ENCODE measurements at places on chromosomes 6 and 20.
A peak's percentile ranks its signal among the peaks of the same experiment; 100 is the strongest.

GRCh38 chr20:32192698-32193097 lies 14.8 kb downstream of the PLAGL2 start:
- no peak for DNase-seq

- no peak for DNase-seq
These were observed 39.7 kb downstream of the AGPAT4 start for GRCh38 chr6:161233986-161234661.

DNA sequence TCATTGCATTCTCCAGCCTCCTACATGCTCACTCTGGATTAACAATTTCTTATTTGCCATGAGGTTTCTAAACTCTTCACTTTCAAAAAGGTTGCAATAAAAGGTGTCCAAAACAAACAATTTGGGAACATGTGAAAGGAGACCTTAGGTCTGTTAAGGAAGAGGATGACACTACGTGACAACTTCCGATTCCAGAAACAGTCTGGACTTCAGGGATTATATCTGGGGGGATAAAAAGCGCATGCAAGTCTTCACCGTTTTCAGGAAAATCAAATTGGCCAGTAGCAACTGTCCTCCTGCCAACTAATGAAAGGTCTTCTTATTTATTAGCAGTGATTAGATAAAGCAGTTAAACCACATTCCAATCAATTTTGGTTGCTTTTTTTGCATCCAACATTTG lies 1.8 kb downstream of the ZDHHC14 start:
- no peak for DNase-seq

GRCh38 chr6:18360188-18360587 lies 27.0 kb upstream of the RNF144B start:
- no peak for DNase-seq

- peak; percentile 64 for DNase-seq
These were observed 86.0 kb downstream of the MYB start for GRCh38 chr6:135267085-135267484.

GRCh38 chr6:5813625-5814027 lies 193.1 kb downstream of the NRN1 start:
- no peak for DNase-seq

GRCh38 chr6:125507987-125508655 lies 206.4 kb upstream of the HDDC2 start:
- DNase-seq: peak; percentile 80

- DNase-seq: no peak
These were observed 149.7 kb upstream of the GGTLC1 start for GRCh38 chr20:24138196-24138857.

GRCh38 chr6:144008120-144008811 lies at the start of gene PLAGL1:
PLAGL1 (minus strand) TSS chr6:144008259; CDS start chr6:143948136, 60,123 bp downstream.
- no peak for DNase-seq

- no peak for DNase-seq
These were observed 35.3 kb downstream of the DLGAP4 start for GRCh38 chr20:36341331-36342020.

- DNase-seq: no peak
These were observed 25.6 kb downstream of the HLA-G start for GRCh38 chr6:29853245-29853644.

- DNase-seq: no peak
These were observed 11.7 kb upstream of the MAPK13 start for GRCh38 chr6:36118550-36119107.

- no peak for DNase-seq
These were observed 213.9 kb downstream of the SOX4 start for GRCh38 chr6:21807299-21808044.

GRCh38 chr20:46438156-46438750 lies 31.8 kb upstream of the ELMO2 start:
- peak; percentile 43 for DNase-seq

DNA sequence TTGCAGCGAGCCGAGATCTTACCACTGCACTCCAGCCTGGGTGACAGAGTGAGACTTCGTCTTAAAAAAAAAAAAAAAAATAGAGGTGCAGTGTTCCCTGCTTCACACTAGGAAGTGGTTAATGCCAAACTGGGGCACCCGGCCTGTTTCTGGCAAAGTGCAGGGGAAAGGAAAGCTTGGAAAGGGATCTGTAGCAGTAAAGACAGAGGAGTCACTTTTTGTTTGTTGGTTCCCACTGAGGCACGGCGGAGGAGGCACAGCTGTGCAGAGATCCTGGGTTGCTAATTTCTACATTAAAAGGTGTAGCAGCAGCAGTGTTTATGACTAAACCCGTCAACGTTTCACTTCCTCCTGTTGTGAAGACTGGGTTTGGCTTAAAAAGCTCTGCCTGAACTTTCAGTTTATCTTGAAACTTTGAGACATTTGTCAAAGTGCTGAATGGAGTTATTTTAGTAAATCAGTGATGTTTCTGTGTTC lies 125.6 kb downstream of the CARMIL1 start:
- DNase-seq: no peak

- no peak for DNase-seq
These were observed 102.3 kb downstream of the HIVEP2 start for GRCh38 chr6:142842418-142843261.

GRCh38 chr6:34476921-34477320 lies 11.0 kb downstream of the PACSIN1 start:
- no peak for DNase-seq

DNA sequence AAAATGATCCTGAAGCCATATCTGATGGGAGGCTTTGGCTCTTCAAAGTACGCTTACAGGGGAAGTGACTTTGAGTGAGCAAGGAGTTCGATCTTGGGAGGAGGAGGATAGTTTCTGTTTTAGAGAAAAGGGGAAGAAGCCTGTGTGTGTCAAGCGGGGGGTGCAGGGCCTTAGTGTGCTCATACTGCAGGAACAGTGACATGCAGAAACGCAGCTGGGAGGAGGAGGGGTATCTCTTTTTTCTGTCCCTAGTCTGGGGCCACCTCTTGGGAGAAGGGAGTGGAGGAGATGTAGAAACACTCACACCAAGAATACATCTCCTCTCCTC lies 19.8 kb downstream of the SIRPD start:
- no peak for DNase-seq

GRCh38 chr6:73943411-73943810 lies 247.4 kb downstream of the CD109 start:
- DNase-seq: no peak

DNA sequence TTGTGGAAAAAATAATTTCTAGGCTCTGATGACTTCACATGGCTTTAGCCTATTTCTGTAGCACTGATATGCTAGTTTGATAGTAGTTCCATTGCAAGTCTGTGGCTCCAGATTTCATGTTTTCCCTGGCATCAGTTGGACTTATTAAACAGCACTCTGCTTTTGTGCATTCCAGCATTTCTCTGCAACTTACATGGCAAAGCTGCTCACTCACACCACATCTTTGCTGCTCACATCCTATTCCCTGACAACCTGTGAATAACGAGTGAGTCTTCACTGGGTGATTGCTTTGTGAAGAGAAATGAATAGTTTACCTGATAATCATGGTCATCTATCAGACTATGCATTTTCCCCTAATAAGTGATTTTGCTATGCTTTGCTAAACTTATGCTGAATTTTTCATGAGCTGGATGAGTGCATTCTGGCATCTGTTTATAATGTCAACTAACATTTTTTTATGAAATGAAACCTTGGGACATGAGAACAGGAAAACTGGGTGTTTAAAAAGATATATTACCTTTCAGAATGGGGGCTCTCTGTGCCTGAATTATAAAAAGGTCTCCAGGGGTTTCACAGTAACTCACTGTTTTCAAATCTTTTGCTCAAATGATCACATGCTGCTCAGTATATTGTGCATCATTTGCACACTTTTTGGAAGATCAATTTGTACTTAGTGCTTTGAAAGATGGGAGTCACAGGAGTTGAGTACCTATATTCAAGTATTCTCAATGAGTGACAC lies 301.8 kb downstream of the TBC1D32 start:
- no peak for DNase-seq

- DNase-seq: no peak
These were observed 6.0 kb upstream of the FOXC1 start for GRCh38 chr6:1603708-1604107.

- DNase-seq: no peak
These were observed 29.9 kb downstream of the SGK1 start for GRCh38 chr6:134287859-134288537.

DNA sequence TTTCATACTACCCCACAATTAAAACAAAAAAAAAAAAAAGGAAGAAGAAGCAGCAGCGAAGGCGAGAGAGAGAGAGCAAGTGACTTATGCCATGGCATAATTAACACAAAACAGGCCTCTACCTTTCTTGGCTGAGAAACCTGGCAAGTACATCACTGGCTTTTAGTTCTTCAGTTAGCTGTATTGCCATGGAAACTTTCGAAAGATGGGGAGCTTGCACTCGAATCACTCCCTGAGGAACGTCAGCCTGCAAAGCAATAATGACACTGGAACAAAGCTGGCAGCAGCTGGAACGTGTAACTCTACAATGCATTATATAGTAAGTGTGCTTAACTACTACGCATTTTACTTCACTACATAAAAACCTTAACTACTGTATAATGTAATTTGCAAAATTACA lies 126.1 kb downstream of the ARHGAP18 start:
- no peak for DNase-seq

- no peak for DNase-seq
These were observed 6.6 kb upstream of the SERPINB6 start for GRCh38 chr6:2977799-2978590.

- no peak for DNase-seq
These were observed 54.2 kb downstream of the IRF4 start for GRCh38 chr6:445571-446417.

- no peak for DNase-seq
These were observed 62.2 kb upstream of the NUP153 start for GRCh38 chr6:17768881-17769280.

DNA sequence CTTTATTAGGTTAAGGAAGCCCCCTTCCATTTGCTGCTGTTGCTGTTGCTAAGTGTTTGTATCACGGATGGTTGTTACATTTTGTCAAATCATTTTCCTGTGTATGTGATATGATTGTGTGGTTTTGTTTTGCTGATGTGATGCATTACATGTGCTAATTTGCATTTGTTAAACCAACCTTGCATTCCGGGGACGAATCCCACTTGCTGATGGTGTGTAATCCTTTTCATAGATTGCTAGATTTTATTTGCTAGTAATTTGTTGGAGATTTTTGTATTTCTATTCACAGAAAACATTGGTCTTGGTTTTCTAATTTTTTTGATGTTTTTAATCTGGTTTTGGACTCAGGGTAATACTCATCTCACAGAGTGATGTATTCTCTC lies 167.8 kb downstream of the WDR27 start:
- DNase-seq: no peak

- DNase-seq: no peak
These were observed 735.0 kb downstream of the EPHA7 start for GRCh38 chr6:92684386-92684785.

GRCh38 chr6:157525918-157526425 lies 145.0 kb downstream of the ZDHHC14 start:
- DNase-seq: no peak

GRCh38 chr6:167660944-167661551 lies 165.7 kb upstream of the AFDN start:
- DNase-seq: no peak

DNA sequence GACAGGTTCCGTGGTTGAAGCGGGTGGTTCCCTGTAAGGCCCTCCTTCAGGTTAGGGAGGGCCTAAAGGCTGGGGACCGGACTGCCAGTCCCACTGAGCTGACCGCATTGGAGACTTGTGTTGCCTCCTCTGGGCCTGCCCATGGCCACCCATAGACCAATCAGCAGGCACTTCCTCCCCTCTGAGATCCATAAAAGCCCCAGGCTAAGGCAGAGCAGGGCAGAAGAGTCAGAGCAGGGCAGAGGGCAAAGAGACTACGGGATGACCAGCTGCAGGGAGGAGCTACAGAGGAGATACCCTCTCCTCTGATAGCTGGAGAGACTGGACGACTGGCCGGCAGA lies 537.4 kb downstream of the TENT5A start:
- DNase-seq: peak; percentile 98

GRCh38 chr20:20744170-20744725 lies 31.8 kb upstream of the RALGAPA2 start:
- DNase-seq: peak; percentile 69

DNA sequence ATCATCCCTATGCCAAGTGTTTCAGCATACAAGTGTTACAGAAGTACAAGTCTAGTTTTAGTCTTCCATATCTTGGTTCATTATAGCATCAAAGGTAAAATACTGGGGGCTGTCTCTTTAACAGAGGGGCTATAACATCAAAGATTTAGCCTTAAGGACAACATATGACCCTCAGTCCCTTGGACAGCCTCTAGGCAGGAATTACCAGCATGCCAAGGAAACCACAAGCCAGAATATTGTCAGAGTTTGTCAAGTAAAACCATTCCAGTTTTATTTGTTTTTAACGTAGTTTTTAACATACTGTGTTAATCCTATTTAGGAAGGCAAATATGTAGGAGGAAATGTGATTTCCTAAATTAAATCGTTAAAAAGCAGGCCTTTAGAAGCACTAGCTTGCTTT lies 18.6 kb downstream of the ZKSCAN8 start:
- DNase-seq: no peak

- DNase-seq: no peak
These were observed 531.0 kb upstream of the AGPAT4 start for GRCh38 chr6:161804838-161805237.

DNA sequence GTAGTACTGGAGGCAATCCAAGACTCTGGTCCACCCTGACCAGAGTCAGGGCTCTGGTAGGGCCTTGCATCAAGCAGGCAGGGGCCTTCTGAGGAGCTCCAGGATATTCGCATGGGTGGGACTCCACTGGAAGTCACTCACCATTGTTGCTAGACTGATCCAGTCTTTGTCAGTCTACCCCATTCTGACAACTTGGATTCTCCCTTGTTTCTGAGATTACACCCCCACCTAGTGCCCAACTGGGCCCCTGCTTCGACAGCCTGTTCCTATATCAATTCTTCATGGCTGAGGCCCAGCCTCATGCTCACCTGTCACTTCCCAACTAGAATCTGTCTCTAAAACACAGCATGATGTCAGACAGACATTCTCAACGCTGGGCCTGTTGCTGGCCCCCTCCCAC lies 5.2 kb downstream of the SLC35D3 start:
- DNase-seq: peak; percentile 13

- no peak for DNase-seq
These were observed 733.3 kb upstream of the SLC35B3 start for GRCh38 chr6:9168669-9169068.

GRCh38 chr20:9040863-9041524 lies 27.9 kb upstream of the PLCB4 start:
- no peak for DNase-seq

- DNase-seq: no peak
These were observed 647.9 kb downstream of the KIF16B start for GRCh38 chr20:15925376-15925775.

DNA sequence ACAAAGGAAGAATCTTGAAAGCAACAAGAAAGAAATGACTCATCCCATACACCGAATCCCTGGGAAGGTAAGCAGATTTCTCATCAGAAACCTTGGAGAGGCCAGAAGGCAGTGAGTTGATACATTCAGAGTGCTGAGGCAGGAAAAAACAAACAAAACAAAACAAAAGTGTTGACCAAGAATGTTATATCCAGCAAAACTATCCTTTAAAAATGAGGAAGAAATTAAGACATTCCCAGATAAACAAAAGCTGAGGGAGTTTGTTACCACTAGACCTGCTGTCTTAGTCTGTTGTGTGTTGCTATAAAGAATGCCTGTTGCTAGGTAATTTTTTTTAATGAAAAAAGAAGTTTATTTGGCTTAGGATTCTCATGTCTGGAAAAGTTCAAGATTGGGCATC lies 33.7 kb upstream of the PPP1R3G start:
- no peak for DNase-seq
